ENCODE measurements at places on chromosomes 7 and 10.

DNA sequence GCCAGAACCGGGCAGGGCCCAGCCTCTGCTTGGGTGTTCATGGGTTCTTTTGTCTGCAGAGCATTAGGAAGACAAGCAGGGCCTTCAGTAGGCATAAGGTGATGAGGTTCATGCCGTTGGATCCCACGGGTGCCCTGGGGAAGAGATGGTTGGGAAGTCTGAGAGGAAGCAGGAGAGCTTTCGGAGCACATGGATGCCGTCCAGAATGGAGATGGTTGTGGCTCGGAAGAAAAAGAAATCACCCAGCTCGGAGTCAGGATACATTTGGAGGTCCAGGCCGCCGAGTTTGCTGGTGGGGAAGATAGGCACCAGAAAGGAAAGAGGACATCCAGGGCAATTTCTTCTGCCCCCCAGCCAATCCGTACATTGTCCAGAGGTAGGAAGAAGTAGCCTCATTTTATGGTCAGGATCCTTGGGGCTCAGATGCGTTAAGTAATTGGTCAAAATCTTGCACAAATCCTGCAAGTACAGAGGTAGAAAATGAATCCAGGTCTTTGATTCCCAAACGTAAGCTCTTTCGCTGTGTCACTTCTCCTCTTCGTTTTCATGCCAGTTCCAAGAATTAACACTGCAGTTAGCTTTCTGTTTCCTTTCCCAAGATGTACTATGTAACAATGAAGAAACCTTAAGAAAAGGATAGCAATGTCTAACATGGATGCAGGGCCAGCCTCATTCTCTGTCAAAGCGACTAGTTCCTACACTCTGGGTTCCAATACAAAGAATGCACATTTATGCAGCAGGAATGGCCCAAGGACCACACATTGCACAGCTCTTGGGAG, 147.8 kb upstream of the KLF6 start:
- DNase-seq = no peak

GRCh38 chr10:77867124-77867719, 59.3 kb downstream of the DLG5 start:
- DNase-seq = peak; percentile 49

DNA sequence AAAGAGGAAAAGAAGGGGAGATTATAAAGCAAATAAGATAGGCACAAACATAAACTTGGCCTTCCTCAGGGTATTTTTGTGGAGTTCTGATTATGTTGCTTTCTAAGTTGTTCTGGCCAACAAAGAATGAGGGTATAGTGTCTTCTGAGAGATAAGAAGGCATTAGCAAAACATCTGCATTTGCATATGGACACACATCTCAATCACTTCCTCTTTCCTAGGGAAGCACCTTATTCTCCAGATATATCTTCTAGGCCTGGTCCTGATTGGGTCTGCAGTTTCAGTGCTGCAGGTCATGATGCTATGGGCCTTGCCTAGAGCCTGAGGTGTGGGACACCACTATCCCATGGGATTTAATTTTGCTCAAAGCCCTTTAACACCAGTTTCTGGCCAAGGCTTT, 308.8 kb upstream of the PHYHIPL start:
- DNase-seq = no peak

GRCh38 chr10:11395581-11396310, 215.7 kb downstream of the USP6NL start:
- no peak for DNase-seq

DNA sequence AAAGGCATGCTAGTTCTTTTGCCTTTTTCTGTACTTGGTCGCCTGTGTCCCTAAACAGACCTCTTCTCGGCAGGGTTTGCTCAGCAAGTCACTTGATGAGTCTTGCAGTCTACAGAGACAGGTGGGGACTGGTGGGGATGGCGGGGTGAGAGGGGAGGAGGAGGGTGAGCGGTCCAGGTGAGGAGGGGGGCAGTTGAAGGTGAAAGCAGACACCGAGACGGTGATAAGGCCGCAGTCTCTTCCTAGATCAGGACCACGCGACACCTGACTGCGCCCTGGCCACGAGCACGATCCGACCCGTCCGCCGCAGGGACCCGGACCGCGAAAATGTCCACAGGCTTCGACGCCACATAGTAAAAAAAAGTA, 566 bp downstream of the ASNS start:
- no peak for DNase-seq

DNA sequence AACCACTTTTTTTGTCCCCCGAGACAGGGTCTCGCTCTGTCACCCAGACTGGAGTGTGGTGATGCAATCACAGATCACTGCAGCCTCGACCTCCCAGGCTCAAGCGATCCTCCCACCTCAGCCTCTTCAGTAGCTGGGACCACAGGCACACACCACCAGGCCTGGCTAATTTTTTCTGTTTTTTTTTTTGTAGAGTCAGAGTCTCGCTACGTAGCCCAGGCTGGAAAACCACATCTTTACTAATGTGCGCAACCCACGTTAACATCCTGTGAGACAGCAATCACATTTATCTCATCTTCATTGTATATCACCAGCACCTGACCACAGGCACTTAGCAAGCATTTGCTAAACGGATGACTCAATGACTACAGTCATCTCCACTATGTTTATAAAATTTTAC, 77.8 kb upstream of the ATP6V0A4 start:
- peak; percentile 85 for DNase-seq

GRCh38 chr7:128867842-128868623, 5.4 kb downstream of the ATP6V1F start:
- DNase-seq = peak; percentile 23

GRCh38 chr10:126247446-126247975, 140.8 kb downstream of the ADAM12 start:
- DNase-seq = peak; percentile 99

GRCh38 chr10:125684581-125684980, 1.6 kb upstream of the TEX36 start:
- no peak for DNase-seq

GRCh38 chr7:44967571-44968446, 11.0 kb downstream of the MYO1G start:
- no peak for DNase-seq

DNA sequence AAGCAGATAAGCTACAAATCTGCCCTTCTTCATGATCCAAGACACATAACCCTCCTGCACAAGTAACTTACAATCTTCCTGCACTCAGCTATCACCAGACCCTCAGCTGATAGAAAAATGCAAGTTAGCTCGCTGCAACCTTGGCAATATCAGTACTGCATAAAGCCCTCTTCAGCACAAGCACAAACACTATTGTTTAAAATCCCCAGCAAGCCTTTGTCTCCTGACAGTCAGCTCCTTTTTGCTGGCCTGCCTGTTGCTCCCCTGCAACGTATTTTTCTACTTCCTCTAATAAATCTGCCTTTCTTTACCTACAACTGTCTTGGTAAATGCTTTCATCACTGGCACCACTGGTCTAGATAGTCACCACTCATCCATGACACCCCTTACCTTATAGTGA, 59.8 kb downstream of the BAMBI start:
- no peak for DNase-seq

DNA sequence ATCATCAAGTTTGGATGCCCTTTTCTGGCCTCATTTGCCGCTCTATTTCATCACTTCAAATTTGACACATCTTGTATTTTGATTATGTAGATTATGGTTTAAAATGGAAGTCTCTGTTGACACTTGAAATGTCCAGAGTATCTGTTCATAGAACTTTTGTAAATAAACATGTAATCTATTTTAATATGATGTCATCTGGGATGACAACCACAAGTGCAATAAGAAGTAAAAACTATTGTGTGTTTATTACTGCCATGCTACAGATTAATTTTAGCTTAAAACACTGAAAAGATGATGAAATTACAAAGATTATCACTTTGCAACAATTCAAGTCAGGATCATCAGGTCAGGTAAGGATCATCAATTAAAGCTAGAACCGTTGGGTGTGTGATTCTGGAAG, 30.0 kb downstream of the CYP2C8 start:
- no peak for DNase-seq

DNA sequence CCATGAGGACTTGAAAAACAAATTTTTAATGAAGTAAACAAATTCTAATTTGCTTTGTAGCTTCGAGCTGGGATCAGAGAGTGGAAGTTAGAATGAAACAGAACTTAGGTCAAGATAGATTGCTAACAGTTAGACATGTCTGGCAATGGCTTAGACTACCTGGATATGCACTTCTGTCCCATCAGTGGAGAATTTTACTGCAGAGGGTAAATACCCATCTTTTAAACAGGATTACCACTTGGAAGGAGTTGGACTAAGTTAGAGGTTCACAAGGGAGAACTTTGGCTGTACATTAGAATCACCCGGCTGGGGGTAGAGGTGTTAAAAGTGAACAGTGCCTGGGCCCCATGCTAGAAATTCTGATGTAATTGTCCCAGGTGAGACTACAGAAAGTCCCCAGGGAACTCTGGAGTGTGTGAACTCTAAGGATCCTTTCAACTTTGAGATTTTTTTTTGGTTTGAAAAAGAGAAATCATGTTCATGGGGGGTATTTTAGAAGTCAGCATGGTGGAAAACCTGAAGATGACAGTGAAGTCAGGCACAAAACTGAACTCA, 35.5 kb downstream of the ENTPD1 start:
- DNase-seq = no peak

GRCh38 chr7:148963583-148964482, 64.5 kb downstream of the PDIA4 start:
- peak; percentile 5 for DNase-seq

DNA sequence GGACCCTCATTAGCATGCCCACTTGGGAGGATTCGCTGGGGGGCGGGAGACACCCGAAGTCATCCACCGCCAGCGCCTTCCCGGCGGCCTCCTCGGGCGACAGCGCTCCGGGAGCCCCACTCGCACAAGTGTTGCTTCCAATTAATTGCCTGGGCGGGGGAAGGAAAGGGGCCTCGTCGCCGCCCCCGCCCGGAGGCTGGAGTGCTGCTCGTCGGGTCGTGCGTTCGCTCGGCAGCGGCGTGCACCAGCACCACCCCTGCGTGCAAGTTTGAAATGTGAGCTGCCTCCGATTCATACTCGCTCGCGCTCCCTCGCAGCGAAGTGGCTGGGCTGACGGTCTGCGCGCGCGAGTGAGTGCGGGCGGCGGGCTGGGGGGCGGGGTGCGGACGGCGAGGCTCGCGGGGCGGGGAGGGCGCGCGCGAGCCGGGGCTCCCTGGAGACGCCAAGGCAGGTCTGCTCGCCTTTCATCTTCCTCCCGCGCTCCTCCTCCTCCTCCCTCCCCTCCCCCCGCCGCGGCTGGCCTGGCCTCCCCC, 104.6 kb upstream of the PPIF start:
- peak; percentile 83 for DNase-seq

GRCh38 chr7:64947252-64948000, 43.4 kb downstream of the ZNF117 start:
- DNase-seq = no peak

DNA sequence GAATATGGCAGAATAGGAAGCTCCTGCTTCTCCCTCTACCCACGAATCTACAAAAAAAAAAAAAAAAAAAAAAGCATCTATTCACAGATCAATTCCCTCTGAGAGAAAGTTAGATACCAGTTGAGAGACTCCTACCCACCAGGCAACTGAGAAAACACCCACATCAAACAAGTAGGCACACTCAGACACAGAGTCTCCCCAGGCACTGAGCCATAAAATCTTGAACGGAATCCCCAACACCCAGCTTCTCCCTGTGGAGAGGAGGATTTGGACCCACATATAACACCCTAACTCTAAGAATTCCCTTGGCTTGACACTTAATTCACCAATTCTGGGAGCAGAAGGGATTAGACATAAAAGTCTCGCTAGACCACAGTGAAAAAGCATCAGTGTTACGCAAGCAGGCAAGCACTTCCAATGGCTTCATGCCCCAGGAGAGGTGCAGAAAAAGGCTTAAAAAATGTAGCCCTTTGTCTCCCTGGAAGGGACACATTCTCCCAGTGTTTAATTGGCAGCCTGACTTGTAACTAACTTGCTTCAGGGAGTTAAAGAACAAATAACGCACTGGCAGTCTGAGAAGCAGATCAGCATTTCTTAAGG, 192.2 kb downstream of the ELAPOR2 start:
- DNase-seq = no peak

DNA sequence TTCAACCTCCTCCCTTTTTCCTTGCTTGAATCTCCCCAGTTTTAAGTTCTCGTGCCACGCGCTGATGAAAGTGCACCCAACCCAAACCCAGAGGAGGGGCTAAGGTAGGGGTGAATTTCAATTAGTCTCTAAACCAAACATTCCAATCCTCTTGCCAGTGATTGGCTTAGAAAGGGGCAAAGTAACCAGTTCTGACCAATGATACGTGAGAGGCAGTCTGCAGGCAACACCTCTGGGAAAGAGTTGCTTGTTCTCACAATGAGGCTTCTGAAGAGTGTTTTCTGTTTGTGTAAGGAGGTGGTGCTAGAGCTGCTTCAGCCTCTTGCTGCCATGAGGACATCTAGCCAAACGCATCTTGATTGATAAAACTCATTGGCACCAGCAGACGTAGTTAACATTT, 21.8 kb downstream of the SLC35G1 start:
- no peak for DNase-seq

DNA sequence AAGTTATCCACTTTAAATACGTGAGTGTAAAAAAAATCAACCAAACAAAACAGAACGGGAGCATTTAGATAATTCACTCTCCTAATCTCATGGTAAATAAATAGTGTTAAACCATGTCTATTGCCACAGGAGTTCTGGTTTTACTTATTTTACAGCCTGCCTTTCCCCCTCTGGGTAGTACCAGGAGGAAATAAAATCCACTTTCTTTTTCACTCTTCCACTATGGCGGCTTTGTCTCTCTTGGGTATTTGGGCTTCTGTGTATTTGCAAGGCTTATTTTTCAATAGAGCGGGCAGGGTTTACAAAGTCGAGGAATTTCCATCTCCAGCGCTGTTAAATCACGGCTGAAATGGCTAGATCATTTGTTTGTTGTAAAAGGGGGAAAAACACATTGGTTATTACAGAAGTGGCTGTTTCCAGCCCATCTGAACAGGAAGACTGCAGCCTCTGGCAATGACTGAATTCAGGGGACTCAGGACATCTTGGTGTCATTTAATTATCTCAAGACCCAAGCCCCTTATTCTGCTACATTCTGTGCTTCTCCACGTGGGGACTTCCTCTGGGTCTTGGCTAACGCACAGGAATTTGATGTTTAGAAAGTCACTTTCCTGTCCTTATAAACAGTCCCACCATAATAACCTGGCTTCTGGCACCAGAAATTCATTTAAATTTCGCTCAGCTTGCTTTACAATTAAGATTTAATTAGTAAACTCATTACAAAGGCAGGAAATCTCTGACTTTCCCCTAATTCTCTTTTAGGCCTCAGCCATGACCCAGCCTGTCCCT, 323.9 kb downstream of the GATA3 start:
- no peak for DNase-seq

- DNase-seq = no peak
These were observed 23.0 kb upstream of the SVIL start for GRCh38 chr10:29657719-29658274.

DNA sequence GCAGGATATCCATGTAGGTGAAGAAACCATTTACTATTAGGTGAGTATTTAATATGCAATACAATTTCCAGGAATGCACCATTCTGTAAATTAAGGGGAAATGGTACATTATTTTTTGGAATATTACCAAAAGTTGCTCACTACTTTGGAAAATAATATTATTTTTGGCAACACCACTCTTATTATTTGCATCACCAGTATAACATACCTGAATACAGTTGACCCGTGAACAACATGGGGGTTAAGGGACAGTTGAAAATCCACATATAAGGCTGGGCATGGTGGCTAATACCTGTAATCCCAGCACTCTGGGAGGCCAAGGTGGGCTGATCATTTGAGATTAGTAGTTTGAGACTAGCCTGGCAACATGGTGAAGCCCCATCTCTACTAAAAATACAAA, 21.2 kb upstream of the FHIP2A start:
- DNase-seq = no peak
